ENCODE measurements at places on chromosomes 6 and 20.
A peak's percentile ranks its signal among the peaks of the same experiment; 100 is the strongest.

GRCh38 chr20:61871913-61872312, 193.8 kb downstream of the TAF4 start:
- no peak for DNase-seq

GRCh38 chr6:21769405-21769861, 175.9 kb downstream of the SOX4 start:
- no peak for DNase-seq

- DNase-seq: no peak
These were observed 152.5 kb downstream of the SLC22A3 start for GRCh38 chr6:160500639-160501038.

- no peak for DNase-seq
These were observed 81.6 kb upstream of the MLN start for GRCh38 chr6:33885132-33886057.

- DNase-seq: no peak
These were observed 71.8 kb upstream of the ZNF184 start for GRCh38 chr6:27544612-27545260.

DNA sequence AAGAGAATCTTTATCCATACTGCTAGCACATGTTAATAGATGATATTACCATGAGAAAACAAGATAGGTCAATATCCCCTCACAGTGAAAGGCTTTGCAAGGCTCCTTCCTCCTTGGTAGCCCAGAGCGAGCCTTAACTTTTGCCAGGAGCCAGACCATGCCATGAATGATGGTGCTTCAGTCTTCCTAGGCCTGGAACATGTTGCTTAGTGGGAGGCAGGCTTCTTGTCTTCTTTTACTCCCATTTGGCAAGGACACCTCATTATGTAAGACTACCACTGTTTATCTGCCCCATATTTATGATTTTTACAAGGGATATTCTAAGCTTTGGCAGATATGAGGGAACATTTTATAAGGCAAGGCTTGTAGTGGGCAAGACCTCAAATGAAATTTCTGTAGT, 90.8 kb downstream of the GJA1 start:
- no peak for DNase-seq

- no peak for DNase-seq
These were observed 175.1 kb upstream of the FOXQ1 start for GRCh38 chr6:1136827-1137226.

DNA sequence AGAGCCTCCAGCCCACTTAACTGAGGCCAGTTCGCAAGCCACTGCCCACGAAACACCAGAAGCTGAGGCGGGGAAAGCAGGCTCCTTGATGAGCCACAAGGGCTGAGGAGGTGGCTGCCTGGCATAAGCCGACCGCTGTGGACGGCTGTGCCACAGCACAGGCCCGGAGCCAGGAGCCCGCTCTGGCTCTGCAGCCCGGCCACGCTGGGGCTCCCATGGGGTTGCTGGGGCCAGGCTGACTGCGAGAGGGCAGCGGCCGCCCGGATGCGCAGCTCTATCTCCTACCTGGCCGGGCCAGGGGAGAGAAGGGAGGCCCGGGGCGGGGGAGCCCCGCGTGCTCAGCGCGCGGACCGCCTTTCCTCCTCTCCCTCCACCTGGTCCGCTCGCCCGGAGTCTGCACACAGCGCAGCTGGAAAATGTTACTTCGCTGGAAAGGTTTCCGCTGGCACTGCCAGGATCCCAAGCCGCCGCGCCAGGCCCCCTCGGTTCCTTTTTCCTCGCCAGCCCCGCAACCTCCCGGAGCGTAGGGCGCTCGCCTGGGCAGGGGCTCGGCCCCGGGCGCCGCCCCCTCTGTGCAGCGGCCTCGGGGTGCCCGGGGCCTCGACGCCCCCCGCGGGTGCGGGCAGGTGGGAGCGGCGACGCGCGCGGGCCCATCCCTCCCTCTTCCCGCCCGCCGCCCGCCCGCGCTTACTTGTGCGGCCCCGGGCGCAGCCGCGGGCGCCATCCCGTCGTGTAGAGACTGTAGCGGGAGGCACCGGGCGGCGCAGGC, 657 bp downstream of the EMILIN3 start:
- DNase-seq: peak; percentile 76
